T-cell (primary cell): ENCODE measurements at places on chromosomes 13 and 19. TPM values are rescaled to one million over a fixed set of nuclear protein-coding genes. Genes with fewer than 3 reads are reported as not detected.

ZNF525 gene
- total RNA-seq = 26.1 TPM

NOVA2 gene
- total RNA-seq = not detected

ATP11A gene
- 54.9 TPM for total RNA-seq

PALM3 gene
- 0.16 TPM for total RNA-seq

CBY2 gene
- total RNA-seq = 0.22 TPM

CCDC8 gene
- total RNA-seq = not detected

KIR2DL4 gene
- 0.20 TPM for total RNA-seq

PCDH20 gene
- not detected for total RNA-seq

DNA sequence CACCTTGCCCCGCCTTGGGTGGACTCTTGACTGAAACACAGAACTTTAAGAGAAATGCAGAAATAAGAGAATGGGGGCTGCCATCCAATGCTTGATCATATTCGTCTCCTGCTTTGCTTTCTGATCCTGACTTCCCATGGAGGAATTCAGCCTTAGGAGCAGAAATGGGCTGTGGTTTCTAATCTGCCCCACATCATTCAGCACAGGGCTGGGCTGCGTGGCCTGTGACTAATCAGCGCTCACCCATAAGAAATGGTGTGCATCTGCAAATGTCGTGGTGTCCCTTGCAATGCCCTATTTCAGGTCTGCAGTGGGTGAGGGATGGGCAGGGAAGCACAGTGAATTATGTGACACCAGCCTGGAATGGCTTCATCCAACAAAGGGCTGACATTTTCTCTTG, 60.7 kb upstream of the URI1 start:
- no peak for DNase-seq

- no peak for DNase-seq
Measured at GRCh38 chr19:2754659-2755447, 15.0 kb upstream of the SLC39A3 start.

DNA sequence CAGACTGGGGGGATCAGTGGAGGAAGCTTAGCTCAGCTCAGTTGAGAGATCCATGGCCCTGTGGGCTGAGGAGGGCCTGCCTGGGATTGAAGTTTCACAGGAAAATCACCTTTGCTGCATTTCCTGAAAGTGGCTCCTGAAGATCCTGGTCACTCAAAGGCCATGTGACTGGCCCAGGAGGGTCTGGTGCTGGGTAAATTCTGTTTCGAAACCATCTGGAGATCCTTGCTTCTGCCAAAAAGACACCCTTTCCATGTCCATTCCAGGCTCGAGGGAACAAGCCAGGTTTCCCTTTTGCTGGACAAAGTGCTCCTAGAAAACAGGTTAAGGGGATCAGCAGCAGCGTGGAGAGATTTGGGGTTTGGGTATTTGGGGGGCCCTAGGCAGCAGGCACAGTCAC, 293.3 kb downstream of the ZNF536 start:
- DNase-seq = no peak

- no peak for DNase-seq
Measured at GRCh38 chr13:77836423-77836822, 82.2 kb downstream of the EDNRB start.

DNA sequence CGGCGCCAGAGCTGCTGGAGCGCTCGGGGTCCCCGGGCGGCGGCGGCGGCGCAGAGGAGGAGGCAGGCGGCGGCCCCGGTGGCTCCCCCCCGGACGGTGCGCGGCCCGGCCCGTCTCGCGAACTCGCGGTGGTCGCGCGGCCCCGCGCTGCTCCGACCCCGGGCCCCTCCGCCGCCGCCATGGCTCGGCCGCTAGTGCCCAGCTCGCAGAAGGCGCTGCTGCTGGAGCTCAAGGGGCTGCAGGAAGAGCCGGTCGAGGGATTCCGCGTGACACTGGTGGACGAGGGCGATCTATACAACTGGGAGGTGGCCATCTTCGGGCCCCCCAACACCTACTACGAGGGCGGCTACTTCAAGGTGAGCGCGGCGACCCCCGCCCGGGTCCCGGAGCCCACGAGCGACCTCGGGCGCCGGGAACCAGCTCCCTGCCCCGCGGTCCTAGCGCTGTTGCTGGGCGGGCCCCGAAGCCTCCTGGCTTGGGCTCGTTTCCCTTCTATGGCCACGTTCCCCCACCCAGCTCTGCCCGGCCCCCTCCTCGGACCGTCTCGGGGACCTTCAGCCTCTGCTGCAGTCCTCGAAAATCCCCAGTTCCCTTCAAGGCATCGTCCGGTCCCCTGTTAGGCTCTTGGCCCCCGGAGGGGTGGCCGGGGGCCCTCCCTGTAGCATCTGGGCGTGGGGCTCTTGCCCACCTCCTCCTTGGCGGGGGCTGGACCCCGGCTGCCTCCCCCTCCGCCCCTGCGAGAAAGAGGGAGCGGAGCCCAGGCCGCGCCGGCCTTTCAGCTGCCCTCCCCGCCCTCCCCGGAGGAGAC, at the start of gene CDC34:
Gene CDC34, plus strand, starts transcription at position 8 of the 808 bp plus-strand sequence. Its CDS starts 172 bp downstream, at position 180.
- DNase-seq = no peak

GRCh38 chr19:28003543-28003942, 1209.4 kb downstream of the UQCRFS1 start:
- DNase-seq = no peak

DNA sequence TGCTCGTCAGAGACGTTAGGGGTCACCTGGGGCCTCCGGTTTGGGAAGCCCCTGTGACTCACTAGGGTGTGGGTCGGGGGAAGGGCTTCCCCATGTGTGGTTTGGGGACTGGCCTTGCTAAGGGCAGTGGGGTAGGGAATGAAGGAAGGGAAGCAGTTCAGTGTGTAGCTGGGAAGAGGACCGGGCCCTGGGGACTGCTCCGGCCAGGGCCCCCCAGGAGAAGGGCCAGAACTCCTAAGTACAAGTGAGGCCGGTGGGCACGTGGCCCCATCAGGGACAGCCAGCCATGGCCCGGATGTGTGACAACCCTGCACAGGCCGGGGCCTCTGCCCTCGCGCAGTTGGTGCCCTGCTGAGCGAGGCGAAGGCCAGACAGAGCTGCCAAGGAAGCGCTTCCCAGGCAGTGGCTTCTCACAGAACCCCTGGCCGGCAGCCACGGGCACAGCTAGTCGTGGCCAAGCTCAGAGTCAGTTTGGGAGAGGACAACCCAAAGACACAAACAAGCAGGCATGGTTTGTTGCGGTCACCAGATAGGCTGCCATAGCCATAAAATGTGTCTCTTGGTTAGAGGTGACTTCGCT, 25.7 kb downstream of the TEX29 start:
- no peak for DNase-seq

- DNase-seq = no peak
Measured at GRCh38 chr13:42119875-42120274, 71.4 kb downstream of the DGKH start.

DNA sequence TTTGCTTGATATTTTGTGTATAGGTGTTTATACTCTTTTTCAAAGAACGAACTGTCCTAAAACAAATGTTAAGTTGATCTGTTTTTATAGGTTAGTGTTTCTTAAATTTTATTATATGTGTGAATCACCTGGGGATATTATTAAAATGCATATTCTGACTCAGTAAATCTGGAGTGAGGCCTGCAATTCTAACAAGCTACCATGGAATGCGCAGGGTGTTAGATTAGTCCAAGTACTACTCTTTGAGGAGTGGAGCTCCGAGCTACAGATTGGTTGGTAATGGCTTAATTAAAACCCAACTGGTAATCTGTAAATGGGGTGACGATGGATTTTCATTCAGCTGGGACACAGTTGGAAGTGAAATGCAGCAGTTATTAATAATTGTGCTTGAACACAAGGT, 214.1 kb upstream of the UFM1 start:
- no peak for DNase-seq

GRCh38 chr19:30391554-30392551, 19.7 kb downstream of the ZNF536 start:
- DNase-seq = no peak

DNA sequence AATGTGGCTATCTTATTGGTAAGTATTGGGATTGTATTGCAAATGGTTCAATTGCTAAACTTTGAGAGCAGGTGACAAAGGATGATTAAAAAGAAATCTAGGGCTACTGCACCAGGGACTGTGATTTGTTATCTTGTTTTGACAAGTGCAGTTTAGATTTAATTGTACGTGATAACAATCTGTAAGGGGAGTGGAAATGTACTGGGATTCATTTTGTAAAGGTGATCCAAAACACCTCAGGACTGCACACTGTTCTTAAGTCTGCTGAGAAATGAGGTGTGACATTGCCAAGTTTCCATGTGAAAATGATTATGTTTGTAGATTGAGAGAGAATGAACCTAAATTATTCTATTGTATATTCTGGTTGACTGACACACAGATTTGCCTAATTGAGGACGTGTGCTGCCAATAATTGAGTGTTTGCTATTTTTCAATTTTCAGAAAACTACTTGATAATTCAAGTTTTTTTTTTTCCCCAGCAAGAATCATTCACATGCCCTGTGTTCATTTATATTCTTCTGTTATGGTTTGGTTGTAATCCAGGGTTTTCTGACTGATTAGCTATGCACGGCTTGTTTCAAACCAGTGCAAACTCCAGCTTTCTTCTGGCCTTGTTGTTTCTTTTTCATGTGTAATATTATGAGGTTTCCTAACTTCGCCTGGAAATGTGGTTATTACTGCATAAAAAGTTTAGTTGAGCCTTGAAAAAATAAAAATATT, 308.0 kb downstream of the OLFM4 start:
- no peak for DNase-seq

DNA sequence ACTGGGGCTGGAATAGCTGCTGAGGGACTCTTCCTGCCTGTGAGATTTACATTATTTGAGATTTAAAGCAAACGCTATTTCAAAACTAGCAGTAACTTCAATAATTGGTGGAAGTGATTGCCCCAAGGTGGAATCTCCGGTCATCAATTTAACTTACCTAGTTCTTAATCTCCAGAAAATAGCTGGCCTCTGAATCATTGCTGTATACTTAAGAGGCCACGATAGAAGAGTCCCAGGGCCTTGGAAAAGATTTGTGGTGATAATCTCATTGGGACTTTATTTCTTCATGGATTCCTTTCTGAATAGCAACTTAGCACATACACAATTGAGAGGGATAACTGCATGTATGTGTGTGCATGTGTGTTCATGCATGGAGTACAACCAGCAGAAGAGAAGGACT, 120.2 kb downstream of the DNAJC15 start:
- DNase-seq = no peak

DNA sequence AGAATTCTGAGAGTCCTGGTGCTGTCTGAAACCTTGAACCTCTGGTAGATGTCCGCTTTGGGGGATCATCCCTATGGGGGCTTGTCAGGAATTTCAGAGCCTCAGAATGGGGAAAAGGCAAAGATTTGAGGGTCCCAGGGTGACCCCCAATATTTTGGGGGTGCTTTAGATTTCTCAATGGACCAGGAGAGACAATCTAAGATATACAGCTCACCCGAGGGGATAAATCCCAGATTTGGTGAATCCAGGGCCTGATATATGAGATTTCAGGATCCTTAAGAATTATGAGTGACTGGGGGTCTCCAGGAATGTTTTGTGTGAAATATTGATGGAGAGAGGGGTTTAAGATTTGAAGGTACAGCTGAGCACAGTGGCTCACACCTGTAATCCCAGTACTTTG, 3.3 kb downstream of the CAPN12 start:
- DNase-seq = no peak

GRCh38 chr19:29630655-29631054, 24.6 kb downstream of the POP4 start:
- no peak for DNase-seq

- DNase-seq = no peak
Measured at GRCh38 chr19:6610934-6611852, 20.2 kb upstream of the CD70 start.

DNA sequence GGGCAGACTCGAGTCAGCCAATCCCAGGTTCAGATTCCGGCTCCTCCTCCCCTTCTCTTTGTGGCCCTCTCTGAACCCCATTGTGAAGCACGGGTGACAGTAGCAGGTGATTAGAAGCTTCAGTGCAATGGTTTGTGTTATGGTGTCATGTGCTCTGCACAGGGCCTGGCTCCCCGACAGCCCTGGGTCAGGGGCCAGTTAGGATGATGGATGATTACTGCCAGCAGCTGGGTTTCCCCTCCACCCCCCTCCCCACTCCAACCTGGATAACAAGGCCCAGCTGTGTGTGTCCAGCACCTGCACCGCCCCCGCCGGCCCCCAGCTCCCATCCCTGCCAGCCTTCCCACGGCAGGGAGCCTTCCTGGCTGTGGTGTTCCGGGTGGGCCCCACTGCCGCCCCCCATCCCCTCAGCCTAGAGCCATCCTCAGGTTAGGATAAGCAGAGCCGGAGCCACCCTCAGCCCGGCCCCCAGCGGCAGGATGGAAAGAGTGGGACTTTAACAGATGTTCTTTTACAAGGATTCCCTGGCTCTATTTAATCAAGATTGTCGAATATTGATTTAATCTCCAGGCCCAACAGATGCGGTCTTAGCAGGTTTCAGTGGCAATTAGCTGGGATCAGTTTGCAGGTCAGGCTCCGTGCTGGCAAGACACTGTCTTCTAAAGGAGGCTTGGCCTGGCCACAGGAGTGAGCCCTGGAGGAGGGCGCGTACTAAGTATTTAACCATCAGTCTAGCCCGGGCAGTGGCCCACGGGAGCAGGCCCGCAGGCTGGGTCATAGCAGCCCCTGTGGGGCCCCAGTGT, 156.2 kb downstream of the SIPA1L3 start:
- DNase-seq = no peak

GRCh38 chr19:9727644-9728043, 40.9 kb downstream of the ZNF846 start:
- DNase-seq = no peak

- no peak for DNase-seq
Measured at GRCh38 chr19:10294368-10294697, 4.6 kb downstream of the ICAM5 start.

- peak; percentile 59 for DNase-seq
Measured at GRCh38 chr19:41871573-41872383, 5.3 kb upstream of the CD79A start.
